Esophagus squamous epithelium (tissue), 5 donors: ENCODE measurements at places on chromosomes 3 and 15.

- no peak for DNase-seq
These were observed 120.9 kb downstream of the NR2E3 start for GRCh38 chr15:71931261-71931660.

DNA sequence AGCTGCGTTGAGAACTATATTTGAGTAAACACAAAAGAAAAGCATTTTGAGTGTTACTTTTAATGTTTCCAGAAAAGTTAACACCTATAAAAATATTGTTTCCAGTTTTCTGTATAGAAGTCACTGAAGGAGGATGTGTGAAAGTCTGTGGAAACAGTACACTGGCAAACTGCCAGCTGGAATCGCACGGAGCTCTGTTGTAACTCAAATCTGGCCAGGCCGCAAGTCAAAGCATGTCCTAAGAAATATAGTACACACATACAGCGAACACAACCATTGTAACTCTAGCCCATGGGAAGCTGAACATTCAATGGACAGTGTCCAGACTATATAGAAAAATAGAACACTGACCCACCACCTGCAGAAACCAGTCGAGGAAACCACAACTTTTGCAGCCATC, 657.2 kb downstream of the FHIT start:
- no peak for DNase-seq

GRCh38 chr3:89171687-89172545, 64.5 kb downstream of the EPHA3 start:
- no peak for DNase-seq

GRCh38 chr3:141940194-141940776, 63.8 kb downstream of the ATP1B3 start:
- DNase-seq, result no peak

- DNase-seq, result no peak
These were observed 7.0 kb downstream of the ADIPOQ start for GRCh38 chr3:186849374-186849975.

- no peak for DNase-seq
These were observed 14.9 kb downstream of the MINAR1 start for GRCh38 chr15:79447060-79447459.

DNA sequence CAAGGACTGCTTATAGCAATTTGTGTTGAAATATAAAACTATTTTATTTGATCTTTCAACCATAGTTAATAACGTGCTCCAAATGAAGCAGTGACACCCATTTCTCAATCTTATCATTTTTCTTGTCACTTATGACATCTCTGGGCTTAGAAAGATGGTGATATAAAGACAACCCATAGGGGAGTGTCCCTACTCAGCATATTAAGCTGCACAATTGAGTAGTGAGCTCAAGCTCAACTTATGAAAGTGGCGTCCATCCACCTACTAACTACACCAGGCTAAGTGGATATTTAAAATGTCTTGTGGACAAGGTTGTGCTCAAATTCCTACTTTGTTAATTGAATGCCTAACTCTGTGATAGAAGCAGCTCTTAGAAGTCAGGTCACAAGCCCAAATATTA, 46.7 kb downstream of the SLC9C1 start:
- no peak for DNase-seq

- no peak for DNase-seq
These were observed 39.8 kb downstream of the SMARCC1 start for GRCh38 chr3:47741925-47742324.

DNA sequence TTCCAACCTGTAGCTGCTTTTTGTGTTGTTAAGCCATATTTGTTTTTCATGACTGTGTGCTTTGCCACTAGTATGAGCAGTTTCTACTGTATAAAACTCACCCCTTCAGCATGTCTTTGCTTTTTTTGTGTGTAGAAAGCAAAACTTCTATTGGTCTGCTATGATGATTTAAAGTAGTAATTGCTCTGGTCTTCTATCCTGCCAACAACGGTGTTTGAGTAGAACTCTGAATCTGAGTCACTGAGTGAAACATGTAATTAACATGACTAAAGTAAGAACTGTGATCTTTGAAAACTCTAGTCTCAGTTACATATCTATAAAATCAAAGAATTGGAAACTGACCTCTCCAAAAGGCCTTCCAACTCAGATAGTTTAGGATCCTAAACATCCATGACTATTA, 133.6 kb downstream of the TPRG1 start:
- DNase-seq, result no peak

DNA sequence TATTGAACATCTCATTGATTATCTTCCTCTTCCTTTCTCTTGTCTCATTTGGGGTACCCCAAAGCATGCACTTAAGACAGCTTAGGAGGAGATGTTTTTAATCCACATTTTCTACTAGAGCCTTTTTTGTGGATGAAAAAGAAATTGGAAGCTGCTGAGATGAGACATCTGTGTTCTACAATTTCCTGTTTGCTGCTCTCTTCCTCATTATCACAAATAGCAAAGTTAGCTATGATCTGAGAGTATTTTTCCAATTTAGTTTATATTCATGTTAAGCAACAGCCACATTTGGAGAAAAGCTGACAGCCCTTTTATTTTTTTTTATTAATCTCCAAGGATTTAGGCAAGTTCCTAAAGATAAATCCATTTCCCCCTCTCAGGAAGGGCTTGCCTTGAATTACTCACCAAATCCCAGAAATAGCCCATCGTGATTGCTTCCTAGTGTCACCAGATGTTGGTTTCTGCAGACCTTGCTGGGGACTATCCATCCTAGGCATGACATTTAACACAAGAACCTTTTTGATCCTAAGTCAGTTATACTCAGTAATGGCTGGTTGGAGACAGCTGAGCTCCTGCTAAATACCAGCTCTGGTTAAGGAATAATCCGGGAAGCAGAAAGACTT, 70.8 kb upstream of the FILIP1L start:
- no peak for DNase-seq
